ENCODE measurements at places on chromosomes 5 and 9.

- no peak for DNase-seq
These were observed 336.1 kb upstream of the ADAMTSL1 start for GRCh38 chr9:18137815-18138214.

DNA sequence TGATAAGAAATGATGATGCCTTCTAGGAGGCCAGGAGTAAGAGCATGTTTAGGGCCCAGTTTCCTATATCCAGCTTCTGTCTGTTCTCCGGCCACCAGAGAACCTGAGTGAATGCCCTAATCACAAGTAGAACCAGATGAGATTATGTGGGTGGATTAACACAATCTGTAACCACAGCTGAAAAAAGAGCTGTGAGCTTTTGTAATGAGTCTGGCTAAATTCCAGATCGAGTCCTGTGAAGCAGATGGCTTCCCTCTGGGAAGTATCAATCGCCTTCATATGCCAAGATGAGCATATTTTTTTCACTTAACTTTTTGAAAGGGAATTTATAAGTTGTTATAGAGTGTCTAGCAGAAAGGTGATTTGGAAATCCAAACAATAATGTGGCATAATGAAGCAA is 99.8 kb downstream of the NNT start:
- no peak for DNase-seq

GRCh38 chr9:81627481-81627880 is 61.9 kb downstream of the TLE1 start:
- no peak for DNase-seq

GRCh38 chr9:137816531-137817235 is 60.9 kb upstream of the CACNA1B start:
- DNase-seq: no peak

GRCh38 chr9:115643948-115644727 is 509.5 kb upstream of the PAPPA start:
- DNase-seq: no peak

DNA sequence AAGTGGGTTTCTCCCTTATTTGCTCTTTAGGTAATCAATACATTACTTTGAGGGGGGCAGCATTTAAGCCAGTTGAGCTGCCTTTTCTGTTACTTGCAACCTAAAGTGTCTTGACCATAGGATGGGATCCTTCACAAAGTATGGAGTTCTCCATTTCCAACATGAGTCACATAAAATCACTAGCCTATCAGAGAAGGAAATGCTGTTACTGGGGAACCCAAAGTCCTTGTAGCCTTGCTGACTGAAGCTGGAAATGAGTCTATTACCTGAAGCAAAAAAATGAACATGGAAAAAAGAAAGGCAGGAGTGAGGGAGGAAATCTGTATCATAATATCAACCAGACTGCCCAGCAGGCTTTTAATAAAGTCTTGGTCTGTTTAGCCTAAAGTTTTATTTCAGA is 42.8 kb upstream of the SLIT3 start:
- DNase-seq: no peak

DNA sequence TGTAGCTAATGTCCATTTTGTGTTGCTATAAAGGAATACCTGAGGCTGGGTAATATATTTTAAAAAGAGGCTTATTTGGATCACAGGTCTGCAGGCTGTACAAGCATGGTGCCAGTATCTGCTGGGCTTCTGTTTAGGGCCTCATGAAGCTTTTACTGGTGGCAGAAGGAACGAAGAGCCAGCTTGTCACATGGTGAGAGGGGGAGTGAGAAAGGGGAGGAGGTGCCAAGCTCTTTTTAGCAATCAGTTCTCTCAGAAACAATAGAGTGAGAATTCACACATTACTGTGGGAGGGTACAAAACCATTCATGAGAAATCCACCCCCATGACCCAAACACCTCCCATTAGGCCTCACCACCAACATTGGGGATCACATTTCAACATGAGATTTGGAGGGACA is 340.9 kb downstream of the RASEF start:
- DNase-seq: no peak

- DNase-seq: no peak
These were observed 57.9 kb upstream of the SIMC1 start for GRCh38 chr5:176180339-176180738.

DNA sequence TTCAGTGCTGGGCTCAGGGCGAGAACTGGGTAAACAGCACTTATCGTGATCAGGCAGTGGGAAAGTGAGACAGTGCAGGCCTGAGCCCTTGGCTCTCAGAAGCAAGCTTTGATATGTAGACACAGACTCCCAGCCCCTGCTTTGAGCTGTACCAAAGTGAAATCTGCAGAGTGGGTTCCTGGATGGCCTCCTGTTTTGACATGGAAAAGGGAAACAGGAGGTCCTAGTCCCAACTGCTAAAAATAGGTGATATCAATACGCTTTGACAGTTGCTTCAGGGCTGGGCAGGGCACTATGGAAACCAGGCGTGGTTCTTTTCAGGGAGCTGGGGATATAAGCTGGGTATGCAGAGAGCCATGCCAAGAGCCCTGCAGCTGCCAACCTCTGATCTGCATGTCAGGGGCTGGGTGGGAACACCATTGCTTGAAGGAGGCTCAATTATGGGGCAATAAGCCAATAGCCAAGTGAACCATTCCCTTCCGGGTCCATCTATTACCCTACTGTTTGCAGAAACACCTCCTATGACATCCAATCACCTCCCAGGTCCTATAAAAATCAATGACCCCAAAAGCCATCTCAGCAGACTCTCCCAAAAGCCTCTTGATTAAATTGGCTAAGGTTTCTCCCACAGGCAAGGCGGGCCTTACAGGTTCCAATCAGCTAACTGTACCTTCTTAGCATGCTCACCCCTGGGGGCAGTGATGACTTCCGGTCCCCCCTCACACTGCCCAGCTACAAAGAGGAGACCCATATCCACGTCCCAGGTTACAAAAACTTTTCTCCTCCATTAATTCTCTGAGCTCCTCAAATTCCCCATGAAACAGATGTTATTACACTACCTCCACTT is 45.8 kb downstream of the EPB41L4B start:
- DNase-seq: no peak

Data from germinal center (tissue), 1 donor.